ENCODE measurements at places on chromosomes 1 and 21.

GRCh38 chr21:42232176-42232825 is 13.4 kb downstream of the ABCG1 start:
- DNase-seq: peak; percentile 34

DNA sequence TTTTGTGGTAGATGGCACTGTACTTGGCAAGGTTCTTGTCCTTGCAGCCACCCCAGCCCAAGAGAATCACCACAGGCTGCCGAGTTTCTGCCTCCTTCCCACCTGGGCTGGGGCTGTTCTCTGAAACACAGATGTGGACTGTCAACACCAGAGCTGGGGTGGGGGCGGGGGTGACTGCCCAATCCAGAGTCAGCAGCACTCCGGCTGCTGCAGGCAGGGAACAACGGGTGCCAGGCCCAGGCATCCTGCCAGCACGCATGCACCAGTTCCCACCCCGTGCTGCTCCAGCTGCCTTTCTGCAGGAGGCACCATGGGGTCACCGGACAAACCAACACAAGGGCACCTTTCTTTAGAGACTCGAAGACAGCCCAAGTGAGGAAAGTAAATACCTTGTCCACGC is 14.1 kb downstream of the TMEM53 start:
- no peak for DNase-seq

DNA sequence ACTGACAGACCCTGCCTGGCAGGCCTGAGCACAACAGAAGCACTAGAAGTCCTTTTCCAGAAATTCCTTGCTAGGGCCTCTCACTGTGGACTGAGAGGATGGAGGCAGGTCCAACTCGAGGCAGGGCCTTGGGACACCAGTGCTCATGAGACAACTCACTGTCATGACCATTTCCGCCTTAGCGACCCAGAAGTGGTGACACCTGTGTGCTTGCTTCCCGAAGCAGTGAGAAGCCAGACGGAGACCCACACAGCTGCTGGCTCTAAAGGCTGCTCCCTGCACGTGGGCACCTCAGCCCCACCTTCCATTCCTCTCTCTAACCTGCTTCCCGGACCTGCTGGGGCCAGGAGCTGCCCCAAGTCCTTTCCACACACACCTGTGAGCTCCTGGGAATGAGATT is 33.0 kb downstream of the KCNC4 start:
- DNase-seq: no peak

DNA sequence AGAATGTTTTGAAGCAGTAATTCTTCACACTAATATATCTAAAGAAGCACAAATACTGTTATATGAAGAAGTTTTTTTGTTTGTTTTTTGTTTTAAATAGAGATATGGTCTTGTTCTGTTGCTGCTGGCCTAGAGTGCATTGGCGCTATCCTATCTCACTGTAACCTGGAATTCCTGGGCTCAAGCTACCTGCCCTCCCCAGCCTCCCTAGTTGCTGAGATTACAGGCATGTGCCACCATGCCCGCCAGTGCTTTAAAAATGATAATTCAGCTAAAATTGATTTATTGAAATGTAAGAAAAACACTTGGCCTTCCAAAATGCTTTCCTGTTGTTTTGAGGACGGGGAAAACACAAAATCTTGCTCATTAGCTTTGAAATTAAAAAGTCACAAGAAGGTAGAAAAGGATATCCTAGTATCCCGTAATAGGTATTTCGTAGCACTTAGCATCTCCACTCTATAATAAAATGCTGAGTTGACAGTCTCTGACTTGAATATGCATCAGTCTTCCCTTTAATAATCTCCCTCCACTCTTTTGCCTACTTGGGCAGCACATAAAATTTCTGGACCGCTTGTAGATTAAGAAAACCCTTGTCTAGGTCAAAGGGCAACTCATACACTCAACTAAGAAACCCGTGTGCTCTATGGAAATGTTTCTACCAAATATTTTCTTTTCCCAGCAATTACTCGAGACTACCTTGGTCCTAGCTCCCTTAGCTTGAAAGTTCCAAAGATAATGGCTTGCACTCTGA is 1.3 kb downstream of the SCYL3 start:
- DNase-seq: no peak

GRCh38 chr1:29551123-29551936 is 315.0 kb downstream of the PTPRU start:
- DNase-seq: no peak

- no peak for DNase-seq
Observed at GRCh38 chr1:100006688-100007087, 36.9 kb downstream of the SLC35A3 start.

GRCh38 chr1:57165546-57165945 is 199.7 kb upstream of the C8B start:
- DNase-seq: no peak

- no peak for DNase-seq
Observed at GRCh38 chr1:209769171-209769904, 13.5 kb downstream of the TRAF3IP3 start.

DNA sequence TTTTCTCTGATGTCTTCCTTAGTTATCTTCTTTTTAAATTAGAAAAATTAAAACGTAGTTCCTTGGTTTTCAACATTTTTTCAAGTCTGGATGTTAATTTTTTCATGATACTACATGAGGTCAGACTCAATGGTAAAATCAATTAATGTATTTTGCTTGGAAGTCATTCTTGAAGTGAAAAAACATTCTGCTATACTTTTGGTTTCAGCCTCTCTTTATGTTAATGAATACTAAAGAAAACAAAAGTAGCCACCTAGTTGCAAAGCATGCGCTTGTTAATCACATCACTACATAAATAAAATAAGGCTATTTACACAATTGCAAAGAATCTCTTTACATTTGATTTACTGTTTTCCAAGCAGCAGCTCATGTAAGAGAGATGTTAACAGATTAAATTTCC is 170.4 kb downstream of the LIPI start:
- DNase-seq: no peak

DNA sequence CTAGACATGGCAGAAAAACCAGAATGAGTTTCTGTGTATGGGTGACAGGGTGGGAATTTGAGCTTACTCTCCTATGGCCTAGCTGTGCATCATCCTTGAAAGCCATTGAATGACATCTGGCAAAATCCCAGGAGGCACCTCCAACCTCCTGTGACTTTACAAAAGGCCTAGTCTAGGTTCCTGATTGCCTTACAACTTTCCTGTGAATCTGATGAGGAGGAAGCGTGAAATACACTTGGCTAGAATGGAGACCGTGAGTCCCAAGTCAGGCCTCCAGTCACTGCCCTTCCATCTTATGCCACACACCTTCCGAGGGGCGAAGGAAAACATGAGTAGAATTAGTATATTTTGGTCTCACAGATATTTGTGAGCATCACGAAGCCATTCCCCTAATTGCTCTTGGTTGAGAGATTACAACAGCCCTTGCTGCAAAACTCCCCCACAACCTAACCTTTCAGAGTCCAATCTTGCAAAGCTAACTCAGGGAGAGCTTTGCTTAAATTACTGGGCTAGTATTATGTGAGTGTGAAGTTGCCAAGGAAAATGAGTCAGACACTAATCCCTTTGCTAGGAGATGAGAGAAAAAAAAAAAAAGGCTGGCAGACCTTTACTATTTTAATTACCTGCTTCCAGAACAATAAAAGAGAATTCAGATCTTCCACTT is 36.3 kb upstream of the PAXBP1 start:
- no peak for DNase-seq

DNA sequence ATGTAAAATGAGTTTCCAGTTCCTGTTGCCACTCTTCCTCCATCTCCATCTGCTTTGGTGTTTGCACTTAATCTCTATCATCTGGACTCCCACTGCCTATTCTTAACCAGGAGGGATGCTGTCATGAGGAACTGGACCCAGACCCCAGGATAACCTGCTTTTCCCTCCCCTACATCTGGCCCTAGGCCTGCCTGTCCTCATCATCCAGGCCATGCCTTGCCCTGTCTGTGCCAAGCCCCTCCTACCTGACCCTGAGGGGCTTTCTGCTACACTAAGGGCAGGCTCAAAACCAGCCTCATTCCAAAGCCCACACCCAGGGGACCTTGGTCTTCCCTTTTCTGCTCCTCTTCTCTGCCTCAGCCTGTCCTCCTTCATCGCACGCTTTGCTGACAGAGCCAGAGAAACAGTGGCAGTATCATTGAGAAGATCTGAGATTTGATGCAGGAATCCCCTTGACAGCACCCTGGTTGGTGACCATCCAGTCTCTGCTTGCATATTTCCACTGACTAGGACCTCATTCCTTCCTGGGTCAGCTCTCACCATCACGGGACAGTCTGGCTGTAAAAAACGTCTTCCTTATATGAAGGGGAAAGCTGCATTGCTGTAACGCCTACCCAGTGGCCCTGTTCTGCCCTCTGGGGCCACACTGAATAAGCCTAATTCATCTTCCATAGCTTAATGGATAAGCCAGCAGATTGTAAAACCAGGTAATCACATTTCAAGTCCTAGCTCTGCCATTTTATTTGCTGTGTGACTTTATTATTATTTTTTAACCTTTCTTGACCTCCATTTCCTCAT is 38.8 kb downstream of the PLXNA2 start:
- DNase-seq: no peak

GRCh38 chr1:97647776-97648175 is 273.1 kb downstream of the DPYD start:
- no peak for DNase-seq

DNA sequence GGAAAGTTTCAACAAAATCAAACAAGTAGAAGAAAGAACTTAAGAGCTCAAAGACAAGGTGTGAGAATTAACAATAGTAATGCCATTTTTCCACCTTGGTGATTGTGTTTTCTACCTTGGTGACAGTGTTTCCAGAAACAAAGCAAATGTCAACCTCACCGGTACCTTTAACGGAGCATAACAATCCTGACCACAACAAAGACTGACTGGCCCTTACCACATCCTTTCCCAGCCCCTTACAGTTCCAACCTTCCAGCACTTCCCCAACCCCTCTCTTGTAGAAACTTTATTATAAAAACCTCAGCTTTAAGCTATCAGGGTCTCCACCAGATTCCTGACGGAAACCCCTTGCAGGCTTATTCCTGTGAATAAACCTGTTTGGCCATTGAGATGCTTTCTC is 16.7 kb downstream of the STYXL2 start:
- no peak for DNase-seq

DNA sequence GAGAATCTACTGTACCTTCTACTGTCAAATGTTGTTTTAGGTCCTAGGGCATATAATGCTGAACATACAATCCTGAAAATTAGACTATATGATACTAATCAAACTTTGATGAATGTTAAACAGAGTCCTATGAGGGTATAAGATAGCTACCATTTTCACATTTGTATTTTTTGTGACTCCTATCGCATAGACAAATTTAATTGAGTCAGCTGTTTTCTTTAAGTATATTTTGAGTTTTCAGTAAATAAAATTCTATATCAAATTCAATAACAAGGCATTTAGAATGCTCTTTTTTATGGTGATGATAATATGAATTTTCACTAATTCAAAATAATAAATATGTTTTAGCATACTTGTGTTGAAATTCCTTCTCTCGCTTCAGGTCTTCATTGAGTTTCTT is 10.0 kb downstream of the LRRC39 start:
- no peak for DNase-seq

DNA sequence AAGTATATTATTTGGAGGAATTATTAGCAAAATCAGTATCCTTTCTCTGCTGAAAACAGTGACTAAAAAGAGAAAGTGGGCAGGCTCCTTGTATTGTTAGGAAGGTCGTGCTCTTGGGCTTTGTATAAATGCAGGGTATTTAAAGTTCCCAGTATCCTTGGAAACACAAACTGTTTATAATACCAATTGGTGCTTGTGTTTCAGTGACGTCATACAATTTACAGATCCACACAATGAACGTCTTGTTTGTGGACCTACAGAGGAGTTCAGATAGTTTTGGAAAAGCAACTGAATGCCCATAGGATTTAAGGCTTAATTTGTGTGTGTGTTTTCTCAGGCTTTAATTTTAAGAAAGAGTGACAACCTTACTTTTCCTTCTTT is 168.2 kb downstream of the RASAL2 start:
- DNase-seq: no peak

DNA sequence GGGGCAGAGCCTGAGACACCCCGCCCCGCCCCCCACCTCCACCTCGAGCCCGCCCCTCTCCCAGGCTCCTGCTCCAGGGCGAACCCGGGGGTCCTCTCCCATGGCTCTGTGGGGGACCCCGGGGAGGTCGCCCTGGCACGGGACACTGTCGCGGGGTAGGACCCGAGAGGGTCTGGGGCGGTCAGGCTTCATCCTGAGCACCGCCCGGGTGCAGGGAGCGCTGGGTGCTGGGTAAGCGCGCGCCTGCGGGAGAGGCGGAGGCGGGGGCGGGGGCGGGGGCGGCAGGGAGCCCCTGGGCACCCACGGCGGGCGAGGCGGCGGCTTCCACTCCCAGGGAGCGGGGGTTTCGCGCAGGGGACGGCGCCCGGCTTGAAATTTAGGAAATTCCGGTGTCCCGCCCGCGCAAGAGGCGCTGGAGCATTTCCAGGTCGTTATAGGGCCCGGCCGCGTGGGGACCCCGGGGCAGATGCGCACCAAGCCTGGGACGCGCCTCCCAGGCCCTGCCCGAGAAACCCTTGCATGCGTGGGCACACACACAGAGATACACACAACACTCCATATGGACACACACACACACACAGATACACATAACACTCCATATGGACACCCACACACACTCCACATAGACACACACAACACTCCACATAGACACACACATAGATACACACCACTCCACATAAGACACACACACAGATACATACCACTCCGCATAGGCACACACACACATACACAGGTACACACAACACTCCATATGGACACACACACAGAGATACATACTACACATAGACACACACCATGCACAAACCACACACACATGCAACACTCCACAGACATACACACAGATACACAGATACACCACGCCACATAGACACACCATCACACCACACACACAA is 48.7 kb upstream of the SLC19A1 start:
- no peak for DNase-seq

DNA sequence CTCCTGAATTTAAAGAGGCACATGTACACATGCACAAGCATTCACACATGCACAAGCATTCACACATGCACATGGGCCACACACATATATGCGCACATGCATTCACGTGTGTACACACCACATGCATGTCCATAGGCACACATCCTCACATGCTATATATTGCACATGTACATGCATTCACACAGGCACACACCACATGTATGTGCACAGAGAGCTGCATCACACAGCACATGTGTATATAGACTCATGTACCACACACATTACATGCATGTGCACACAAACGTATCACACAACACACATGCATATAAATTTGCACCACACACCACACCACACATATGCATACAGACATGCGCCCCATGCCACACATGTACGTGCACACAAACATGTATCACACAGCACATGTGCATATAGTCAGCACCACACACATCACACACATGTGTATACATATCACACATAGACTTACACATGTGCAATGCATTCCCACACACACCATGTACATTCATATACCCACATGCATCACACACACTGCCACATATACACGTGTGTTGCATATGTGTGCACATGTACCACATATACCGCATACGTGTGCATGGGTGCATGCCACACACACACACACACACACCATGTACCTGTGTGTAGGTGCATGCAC is 54.6 kb upstream of the COL18A1 start:
- no peak for DNase-seq

- DNase-seq: no peak
Observed at GRCh38 chr1:16398371-16398953, 31.4 kb downstream of the SZRD1 start.

- DNase-seq: no peak
Observed at GRCh38 chr21:39087238-39088030, 95.8 kb downstream of the PSMG1 start.
